ENCODE measurements at places on chromosomes 16 and 17.

DNA sequence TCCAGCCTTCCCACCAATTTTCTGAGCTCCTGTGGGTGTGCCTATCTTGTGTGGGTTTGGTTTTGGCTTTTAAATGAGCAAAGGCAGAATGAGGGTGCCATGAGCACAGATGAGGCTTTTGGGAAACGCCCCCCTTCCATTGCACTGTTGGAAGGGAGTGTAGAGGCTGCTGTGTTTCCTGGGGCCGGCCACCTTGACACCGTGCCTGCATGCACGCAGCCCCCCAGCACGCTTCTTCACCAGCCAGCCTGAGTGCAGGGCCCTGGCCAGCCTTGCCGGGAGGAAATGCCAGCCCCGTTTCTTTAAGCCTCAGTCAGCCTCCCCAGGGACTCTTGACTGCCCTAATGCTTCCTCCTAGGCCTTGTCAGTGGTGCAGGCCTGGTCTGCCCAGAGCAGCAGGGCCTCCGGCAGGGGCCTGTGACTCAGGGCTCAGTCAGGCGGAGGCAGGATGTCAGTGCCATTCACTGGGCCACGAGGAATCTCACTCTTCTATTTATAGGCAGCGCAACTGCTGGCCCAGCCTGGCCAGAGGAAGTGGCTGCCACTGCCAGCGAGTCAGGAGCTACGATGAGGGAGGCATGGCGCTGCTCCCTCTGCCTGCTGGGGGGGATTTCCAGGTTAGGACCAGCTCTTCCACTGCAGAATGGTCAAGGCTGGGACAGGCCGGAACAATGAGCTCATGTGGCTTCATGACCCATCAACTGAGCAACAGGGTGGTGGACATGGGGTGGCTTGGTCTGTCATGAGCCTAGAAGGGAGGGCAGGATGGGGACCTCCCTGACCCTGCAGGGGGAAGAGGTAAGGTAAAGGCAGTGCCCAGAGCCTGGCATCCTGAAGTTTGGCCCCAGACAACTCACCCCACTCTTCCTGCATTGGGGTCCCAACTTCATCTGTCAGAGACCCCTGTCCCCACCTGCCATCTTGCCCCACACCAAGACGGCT, 205.2 kb downstream of the RAB11FIP4 start:
- DNase-seq, result no peak

DNA sequence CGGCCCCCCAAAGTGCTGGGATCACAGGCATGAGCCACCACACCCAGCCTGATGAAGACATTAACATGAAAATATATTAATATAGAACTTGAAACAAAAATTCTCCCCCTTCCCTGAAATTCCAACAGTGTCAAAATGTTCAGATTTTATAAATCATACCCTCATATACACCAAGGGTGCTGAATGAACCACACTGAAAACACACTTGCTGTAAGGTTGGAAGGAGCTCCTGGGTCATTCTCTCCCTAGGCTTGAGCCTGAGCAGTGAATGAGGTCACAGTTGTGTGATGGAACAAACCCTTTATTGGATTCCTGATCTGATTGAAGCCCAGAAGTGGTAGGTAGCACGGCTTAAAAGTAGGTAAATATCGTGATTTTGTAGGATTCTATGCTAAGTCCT, at the start of gene EFCAB3:
Gene EFCAB3, plus strand, starts transcription at position 301 of the 400 bp plus-strand sequence. CDS start 2,427 bp downstream, outside the sequence.
- DNase-seq, result no peak

DNA sequence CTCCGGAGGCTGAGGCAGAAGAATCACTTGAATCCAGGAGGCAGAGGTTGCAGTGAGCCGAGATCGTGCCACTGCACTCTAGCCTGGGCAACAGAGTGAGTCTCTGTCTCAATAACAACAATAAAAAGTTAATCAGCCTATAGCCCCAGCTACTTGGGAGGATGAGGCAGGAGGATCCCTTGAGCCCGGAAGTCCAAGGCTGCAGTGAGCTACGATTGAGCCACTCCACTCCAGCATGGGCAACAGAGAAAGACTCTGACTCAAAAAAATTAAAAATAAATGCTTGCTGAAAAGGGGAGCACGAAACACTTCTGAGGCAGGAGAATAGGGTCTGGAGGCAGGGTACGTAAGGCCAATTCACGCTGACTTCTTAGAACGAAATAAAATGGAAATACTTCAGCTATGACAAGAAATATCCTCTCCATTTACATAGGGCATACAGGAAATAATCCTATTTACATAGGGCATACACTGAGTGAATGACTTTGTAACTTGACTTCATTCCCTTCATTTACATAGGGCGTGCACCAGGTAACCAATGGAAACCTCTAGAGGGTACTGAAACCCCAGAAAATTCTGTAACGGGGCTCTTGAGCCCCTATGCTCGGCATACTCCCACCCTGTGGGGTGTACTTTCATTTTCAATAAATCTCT, 3.2 kb upstream of the PRPSAP1 start:
- no peak for DNase-seq

- DNase-seq, result no peak
Observed at GRCh38 chr17:19900809-19901208, 33.1 kb upstream of the ULK2 start.

DNA sequence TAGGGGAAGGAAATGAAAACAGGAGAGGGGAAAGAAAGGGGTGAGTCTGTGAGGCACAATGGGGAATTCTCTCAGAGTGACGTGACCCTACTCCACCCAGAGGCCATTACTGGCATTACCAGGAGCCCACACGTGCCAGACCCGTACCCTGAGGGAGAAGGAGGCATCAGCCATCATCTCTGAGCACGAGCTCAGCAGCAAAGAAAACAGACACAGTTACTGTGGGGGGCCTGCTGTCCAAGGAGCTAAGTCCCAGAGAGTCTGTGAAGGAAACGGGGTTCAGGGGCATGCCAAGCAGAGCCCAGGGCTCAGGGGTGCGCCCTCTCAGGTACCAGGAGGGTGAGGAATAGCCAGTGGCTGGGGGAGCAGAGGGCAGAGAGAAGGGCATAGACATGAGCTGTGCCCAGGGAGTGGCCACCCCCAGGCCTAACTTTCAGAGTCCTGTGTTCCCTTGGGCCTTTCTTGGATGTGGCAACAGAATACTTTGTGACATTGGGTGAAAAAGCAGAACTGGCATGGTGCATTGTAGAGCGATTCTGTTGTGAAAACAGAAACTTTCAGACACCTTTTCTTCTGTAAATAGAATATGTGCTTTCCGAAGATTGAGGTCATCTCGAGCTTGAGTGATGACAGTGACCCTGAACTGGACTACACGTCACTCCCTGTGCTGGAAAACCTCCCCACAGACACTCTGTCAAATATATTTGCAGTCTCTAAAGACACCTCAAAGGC, 11.3 kb downstream of the TAF1C start:
- DNase-seq, result no peak

Data from esophagus squamous epithelium (tissue), 5 donors.